ENCODE measurements at places on chromosomes 3 and 15.

DNA sequence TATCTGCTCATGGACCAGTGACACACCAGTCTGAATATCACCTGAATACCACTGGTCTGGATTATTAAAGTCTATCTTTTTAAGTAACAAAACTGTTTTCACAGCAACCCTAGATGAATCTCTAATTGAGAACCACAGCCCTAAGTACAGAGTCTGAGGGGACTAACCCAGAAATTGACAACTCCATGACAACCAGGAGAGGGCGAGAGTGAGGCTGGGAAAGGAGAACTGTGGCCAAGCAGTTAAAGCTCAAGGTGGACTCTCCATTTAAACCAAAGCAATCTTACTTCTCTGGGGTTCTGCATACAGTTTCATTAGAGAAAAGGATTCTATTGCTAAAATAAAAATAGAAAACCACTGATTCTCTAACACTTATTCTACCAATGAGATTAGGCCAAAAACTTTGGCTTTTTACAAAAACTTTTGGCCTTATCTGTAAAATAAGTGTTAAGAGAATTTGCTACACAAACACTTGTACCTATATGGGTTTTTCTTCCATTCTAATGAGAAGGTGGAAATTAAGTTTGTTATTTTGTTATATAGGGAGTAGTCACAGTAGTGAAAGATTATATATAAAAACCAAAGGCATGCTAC is 11.4 kb downstream of the NEK10 start:
- peak; percentile 49 for DNase-seq

DNA sequence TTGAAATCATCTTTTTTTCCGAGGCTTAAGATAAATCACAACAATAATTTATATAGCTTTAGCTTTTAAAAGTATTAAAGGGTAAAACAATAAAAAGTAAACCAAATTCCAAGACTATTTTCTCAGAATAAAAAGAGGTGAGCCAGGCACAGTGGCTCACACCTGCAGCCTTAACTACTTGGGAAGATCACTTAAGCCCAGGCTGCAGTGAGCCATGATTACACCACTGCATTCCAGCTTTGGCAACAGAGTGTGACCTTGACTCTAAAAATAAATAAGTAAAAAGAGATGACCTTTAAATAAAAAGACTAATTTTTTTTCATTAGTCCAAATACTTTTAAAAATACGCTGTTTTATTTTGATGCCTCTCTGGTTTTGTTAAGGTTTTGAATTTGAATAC is 54.4 kb downstream of the C3orf80 start:
- no peak for DNase-seq

DNA sequence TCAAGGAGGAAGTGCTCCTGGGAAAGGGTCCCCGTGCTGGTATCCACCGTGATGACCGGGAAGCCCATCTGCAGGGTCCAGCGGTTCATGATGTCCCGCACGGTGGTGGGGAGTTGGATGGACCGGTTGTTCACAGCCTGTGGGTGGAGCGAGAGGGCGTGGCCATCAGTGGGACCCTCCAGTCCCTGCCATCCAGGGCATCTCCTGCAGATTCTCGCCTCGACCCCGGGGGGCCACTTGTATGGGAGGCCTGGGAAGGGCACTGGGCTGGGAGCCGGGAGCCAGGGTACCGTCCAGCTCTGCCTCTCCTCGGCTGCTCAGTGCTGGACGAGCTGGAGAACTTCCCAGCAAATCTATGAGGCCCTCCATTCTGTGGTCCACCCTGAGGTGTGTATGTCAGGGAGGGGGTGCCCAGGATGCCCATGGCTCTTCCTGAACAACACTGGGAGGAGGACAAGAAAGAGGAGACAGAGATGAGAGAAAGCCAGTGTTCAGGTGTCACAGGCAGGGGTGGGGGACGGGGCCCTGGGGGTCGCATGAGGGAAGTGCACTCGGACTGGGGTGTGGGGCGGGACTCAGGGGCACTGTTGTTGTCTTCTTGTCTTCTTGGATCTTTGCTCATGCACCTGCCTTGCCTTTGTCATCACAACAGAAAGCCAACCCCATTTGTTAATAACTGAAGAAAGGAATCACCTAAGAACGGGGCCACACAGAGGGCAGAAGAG is 13.0 kb downstream of the ANPEP start:
- DNase-seq = no peak

GRCh38 chr15:71374607-71375352 is 259.5 kb downstream of the THSD4 start:
- DNase-seq = no peak

DNA sequence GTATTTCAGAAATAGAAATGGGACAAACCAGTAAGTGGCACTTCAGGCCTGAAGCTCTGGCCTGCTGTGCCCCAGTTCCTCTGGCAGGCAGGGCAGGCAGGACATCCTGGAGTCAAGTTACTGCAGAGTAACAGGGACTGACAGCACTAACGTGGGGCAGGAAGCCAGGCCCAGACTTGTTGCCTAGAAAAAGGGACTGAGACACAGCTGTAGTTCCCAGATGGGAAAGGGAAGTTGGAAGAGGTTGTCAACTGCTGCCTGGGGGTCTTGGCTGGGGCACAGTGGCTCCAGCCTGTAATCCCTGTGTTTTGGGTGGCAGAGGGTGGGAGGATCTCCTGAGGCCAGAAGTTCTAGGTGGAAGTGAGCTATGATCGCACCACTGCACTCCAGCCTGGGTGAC is 171.9 kb downstream of the FMN1 start:
- DNase-seq = no peak

DNA sequence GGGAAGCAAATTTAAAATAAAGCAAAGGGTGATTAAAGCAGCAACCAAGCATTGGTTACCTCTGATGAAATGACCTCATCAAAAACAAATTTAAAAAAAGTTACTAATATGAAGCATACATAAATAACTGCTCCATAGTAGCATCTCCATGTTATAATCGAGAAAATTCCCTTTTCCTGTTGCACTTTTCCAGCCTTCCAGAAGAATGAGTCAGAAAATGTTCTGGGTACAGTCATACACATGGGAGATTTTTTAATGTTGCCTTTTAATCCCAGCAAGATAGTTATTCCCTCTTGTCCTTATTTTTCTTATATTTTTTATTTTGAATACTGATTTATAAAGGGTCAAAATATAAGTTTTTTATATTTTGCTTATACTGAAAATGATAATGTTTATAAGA is 2.6 kb upstream of the TMCO5A start:
- DNase-seq = no peak

DNA sequence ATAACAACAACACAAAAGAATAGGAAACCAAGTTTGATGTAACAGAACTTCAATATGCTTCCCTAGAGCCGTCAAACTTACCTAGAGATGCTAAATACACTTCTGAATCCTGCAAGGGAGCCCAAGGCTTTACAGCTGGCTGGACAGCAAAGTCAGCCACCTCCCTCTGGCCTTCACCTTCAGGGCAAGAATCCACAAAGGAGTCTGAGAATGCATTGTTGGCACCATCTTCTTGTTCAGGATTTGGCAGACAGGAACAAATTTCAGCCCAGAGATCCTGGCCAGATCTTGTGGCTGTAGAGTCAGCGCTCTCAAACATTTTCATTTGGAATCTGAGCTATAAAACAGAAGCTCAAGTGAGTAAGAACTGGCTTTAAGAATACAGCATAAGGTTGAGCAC is 2.2 kb downstream of the CCDC32 start:
- DNase-seq = no peak

- DNase-seq = no peak
Measured at GRCh38 chr15:101618076-101618475, 34.1 kb downstream of the TM2D3 start.

GRCh38 chr3:71874618-71875017 is 89.7 kb upstream of the PROK2 start:
- DNase-seq = no peak

DNA sequence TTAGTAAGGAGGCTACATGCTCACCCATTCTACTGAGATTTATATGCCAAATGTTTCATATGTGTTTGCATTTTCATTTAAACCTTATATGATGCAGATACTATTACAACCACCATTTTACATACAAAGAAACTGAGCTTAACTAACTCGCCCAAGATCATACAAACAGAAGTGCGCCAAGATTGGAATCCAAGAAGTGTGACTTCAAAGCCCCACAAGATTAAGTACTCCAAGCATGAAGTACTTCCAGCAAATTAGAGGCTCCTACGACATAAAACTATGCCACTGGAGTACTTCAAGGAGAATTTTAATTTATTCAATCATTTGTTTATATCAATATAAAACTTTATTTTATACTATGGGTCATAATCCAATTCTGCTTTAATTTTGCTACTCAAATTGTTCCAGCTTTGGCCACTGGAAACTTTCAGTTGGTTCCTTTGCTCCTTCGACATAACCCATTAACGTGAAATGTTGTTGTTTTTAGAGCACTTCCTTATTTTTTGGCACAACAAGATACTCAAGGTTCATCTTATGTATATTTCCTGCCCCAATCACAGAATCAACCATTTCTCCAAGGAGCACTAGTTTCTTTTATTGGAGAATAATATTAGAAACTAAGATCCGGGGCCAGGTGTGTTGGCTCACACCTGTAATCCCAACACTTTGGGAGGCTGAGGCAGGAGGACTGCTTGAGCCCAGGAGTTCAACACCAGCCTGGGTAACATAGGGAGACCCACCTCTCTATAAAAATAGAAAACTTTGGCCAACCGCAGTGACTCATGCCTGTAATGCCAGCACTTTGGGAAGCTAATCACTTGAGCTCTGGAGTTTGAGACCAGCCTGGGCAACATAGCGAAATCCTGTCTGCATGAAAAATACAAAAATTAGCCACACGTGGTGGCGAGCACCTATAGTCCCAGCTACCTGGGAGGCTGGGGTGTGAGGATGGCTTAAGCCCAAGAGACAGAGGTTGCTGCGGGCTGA is 10.4 kb downstream of the INO80 start:
- DNase-seq = no peak

DNA sequence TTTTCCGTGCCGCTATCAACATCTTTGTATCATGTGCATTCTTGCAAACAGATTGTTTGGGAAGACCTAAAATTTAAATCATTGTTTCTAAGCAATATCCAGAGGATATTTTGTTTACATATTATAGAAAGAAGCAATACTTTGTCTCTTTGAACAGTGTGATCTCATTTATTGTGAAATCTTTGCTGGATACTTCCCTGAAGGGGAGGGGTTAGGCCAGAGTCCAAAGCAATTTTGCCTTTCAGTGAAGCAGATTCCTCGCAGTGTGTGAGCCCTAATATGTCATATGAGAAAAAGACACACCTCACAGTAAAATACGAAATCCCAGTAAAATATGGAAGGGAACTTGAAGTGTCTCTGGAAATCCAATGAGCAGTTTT is 158.7 kb upstream of the SLCO3A1 start:
- no peak for DNase-seq

DNA sequence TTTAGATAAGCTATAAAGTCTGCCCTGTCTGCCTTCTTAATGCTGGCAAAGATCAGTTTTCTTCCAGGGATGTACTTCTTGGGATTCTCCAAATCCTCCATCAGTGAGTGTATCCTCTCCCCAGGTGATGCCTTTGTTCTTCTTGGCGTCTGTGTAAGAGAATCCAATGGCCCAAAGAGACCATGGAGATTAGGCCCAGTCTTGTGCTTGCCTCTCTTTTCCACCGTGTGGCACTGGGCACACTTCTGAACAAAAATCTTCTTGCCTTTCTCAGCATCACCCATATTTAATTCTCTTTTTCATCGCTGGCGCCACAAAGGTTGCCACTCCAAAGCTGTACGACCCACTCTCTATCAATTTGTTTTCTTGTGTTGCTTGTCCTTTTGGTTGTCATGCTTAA is 32.2 kb upstream of the TAMM41 start:
- no peak for DNase-seq

- no peak for DNase-seq
Measured at GRCh38 chr3:151203051-151203420, at the start of gene GPR171. Gene GPR171, minus strand, starts transcription at chr3:151203216. Its CDS starts 3,830 bp downstream, at chr3:151199386.

- peak; percentile 11 for DNase-seq
Measured at GRCh38 chr3:44355362-44356033, 16.9 kb downstream of the TCAIM start.

- DNase-seq = no peak
Measured at GRCh38 chr3:56459104-56459496, 9.2 kb downstream of the ERC2 start.

DNA sequence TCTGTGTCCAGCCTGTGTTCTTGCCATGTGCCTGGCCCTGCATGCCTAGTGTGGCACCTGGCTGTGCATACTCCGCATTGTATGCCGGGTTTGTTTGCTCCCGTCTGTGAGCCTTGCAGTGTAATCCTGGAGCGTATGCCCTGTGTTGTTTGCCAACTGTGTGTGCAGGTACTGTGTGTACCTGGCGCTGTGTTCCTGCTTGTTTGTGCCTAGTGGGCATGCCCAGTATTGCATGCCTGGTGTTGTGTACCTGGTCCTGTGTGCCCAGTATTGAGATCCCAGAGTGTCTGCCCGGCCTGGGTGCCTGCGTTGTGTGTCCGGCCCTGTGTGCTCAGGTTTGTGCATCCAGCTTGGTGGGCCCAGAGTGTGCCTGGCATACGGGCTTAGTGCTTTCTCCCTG is 54.5 kb upstream of the CHRNA7 start:
- DNase-seq = no peak

DNA sequence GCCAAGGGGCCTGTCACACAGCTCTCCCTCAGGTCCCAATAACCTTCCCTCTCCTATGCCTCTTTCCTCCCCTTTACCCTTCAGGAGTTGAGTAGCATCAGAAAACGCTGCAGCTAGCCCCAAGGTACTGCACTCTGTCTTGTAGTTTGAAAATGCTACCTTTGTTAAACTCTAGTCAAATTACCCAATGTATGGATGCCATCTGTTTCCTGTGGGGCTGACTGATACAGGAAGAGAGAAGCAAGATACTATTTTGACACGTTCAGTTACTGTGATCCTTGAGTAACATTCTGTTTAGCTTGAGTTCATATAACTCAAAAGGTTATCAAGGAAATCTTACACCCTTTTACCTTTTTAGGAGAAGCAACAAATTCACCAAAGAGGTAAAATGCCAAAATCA is 493.1 kb downstream of the FHIT start:
- DNase-seq = no peak

- DNase-seq = no peak
Measured at GRCh38 chr3:139561959-139562676, 22.6 kb upstream of the RBP1 start.

DNA sequence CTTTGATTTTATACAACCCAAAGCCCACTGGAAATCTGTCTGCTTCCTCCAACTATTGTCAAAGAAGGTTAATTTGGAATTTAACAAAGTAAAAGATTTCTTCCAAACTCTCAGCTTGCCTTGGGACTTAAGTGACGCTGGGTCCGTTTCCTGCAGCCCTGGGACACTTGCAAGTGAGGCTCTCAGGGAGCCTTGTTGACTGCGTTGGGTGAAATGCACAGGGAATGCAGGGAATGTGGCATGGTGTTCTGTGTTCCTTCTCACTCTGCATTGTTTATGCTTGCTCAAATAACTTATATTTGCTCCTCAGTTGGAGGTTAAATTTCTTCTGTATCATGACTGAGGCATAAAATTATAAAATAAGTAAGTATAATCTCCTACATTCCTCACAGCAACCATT is 60.9 kb upstream of the TJP1 start:
- DNase-seq = no peak

DNA sequence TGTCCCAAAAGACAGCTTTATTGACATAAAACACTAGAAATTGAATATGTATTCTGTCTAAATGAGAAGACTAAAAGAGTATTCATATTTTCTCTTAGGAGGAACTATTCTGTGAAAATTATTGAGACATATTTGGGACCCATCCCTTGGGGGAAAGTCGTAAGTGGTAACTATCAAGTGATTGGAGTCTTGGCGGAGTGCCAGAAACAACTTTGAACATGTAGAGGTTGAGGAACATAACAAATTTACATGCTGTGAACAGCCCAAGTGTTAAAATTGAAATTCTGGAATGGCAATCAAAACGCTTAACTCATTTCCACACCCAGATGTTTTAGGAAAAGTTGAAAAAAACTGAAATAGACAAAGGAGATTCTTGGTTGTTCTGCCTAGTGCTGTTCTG is 1034.6 kb downstream of the NSUN3 start:
- no peak for DNase-seq

All from erythroblast (primary cell).